ENCODE measurements at places on chromosomes 16 and 17. TPM values are rescaled to one million over a fixed set of nuclear protein-coding genes. Genes with fewer than 3 reads are reported as not detected.
A peak's percentile ranks its signal among the peaks of the same experiment; 100 is the strongest.

HSF4 gene
- total RNA-seq: 15.7 TPM

CRYM gene
- total RNA-seq: not detected

SBK1 gene
- 6.5 TPM for total RNA-seq

- H3K4me1 ChIP-seq: no peaks in the 10 kb centered on the region
- no peak overlapping the region for H3K27ac ChIP-seq
- H3K27me3 ChIP-seq: no peaks in the 10 kb centered on the region
Observed at GRCh38 chr16:1098266-1098991, 2.4 kb upstream of the C1QTNF8 start.

SPATA22 gene
- total RNA-seq: 0.44 TPM

GRCh38 chr17:41773731-41774193 lies 12.7 kb downstream of the JUP start:
- H3K27ac ChIP-seq: no peak overlapping the region
- no peaks in the 10 kb centered on the region for H3K4me1 ChIP-seq
- H3K4me3 ChIP-seq: no peak overlapping the region

- DNase-seq: no peak
- no peaks in the 10 kb centered on the region for H3K4me1 ChIP-seq
- H3K36me3 ChIP-seq: no peaks in the 10 kb centered on the region
- peaks cover 5% of the 10 kb centered on the region for H3K27me3 ChIP-seq
- H3K4me3 ChIP-seq: no peak overlapping the region
Observed at GRCh38 chr17:72640415-72641165, 451.9 kb downstream of the SLC39A11 start.

- peak; percentile 17 for DNase-seq
- H3K27me3 ChIP-seq: peaks cover 2% of the 10 kb centered on the region
- H3K27ac ChIP-seq: no peak overlapping the region
- H3K36me3 ChIP-seq: no peaks in the 10 kb centered on the region
- H3K4me3 ChIP-seq: no peak overlapping the region
Observed at GRCh38 chr17:41959336-41960095, 7.1 kb upstream of the CNP start.

DNA sequence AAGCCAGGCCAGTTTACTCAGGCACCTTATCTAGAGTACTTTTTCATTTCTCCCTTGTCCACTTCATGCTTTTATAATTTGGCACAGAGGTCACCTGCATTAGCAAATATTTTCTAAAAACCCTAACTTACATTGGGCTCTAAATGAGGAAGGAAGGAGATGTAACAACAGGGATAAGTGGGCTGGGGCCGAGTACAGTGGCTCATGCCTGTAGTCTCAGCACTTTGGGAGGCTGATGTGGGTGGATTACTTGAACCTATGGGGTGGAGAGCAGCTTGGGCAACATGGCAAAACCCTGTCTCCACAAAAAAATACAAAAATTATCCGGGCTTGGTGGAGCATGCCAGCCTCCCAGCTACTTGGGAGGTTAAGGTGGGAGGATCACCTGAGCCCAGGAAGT lies 55.9 kb downstream of the TMEM100 start:
- H3K36me3 ChIP-seq: no peaks in the 10 kb centered on the region
- peaks cover 33% of the 10 kb centered on the region for H3K27me3 ChIP-seq
- no peak overlapping the region for H3K27ac ChIP-seq
- H3K4me1 ChIP-seq: no peaks in the 10 kb centered on the region
- DNase-seq: no peak

- no peaks in the 10 kb centered on the region for H3K4me1 ChIP-seq
- no peaks in the 10 kb centered on the region for H3K36me3 ChIP-seq
- H3K27me3 ChIP-seq: peaks cover 16% of the 10 kb centered on the region
- no peak for DNase-seq
- no peak overlapping the region for H3K4me3 ChIP-seq
Observed at GRCh38 chr16:15398618-15399316, 3.2 kb downstream of the MPV17L start.

ESRP2 gene
- 0.85 TPM for total RNA-seq

- no peak overlapping the region for H3K27ac ChIP-seq
- H3K4me1 ChIP-seq: no peaks in the 10 kb centered on the region
- H3K36me3 ChIP-seq: no peaks in the 10 kb centered on the region
- peak; percentile 78 for DNase-seq
Observed at GRCh38 chr17:36705874-36706731, 104.7 kb downstream of the MRM1 start.

DNA sequence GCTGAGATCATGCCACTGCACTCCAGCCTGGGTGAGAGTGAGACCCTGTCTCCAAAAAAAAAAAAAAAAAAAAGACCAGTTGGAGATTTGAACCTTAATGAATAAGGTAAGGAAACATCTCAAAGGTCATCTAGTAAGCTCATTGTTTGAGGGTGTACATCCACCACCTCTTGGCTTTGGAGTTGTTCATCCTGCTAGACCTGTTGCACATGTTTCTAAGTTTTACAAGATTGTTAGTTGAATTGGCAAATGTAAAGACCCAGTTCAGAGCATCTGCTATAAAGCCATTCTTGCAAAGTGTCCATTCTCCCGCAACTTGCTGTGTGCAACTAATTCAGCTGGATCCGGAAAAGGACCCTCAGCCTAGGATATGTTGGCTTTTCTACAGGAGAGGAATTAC lies 1.5 kb downstream of the PSMD7 start:
- no peaks in the 10 kb centered on the region for H3K27me3 ChIP-seq
- H3K27ac ChIP-seq: peak overlapping the region; percentile 99
- peak overlapping the region; percentile 98 for H3K4me3 ChIP-seq

- H3K27me3 ChIP-seq: no peaks in the 10 kb centered on the region
- no peaks in the 10 kb centered on the region for H3K4me1 ChIP-seq
- no peak overlapping the region for H3K27ac ChIP-seq
- DNase-seq: no peak
- H3K36me3 ChIP-seq: no peaks in the 10 kb centered on the region
Observed at GRCh38 chr16:27304881-27305745, 8.7 kb upstream of the IL4R start.

PPP1R1B gene
- 0.18 TPM for total RNA-seq

- H3K27ac ChIP-seq: no peak overlapping the region
- no peak for DNase-seq
- no peaks in the 10 kb centered on the region for H3K4me1 ChIP-seq
Observed at GRCh38 chr17:77905266-77905665, 53.2 kb upstream of the TNRC6C start.

DNA sequence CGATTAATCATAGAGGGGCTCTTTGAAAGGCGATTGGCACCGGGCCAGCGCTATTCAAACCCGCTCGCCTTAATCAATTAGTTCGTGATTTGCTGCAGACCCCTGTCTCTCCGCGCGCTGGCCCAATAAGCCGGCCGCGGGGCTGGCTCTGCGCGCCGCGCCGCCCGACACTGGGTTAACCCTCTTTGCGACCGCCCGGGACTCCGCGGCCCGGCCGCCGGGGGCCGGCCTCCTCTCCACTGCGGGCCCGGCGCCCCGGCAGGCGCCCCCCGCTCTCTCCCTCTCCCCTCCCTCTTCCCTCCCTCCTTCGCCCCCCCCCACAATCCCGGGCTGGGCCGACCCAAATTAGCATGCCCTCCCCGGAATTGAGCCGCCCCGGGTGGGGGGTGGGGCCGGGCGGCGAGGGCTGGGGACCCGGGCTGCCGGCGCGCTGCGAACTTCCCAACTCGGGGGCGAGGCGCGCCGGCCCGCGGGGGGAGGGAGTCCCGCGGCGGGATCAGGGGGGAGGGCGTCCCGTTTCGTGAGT lies 428 bp upstream of the SALL1 start:
- H3K27me3 ChIP-seq: peaks cover 63% of the 10 kb centered on the region

- no peaks in the 10 kb centered on the region for H3K36me3 ChIP-seq
- DNase-seq: no peak
- H3K27me3 ChIP-seq: peaks cover 4% of the 10 kb centered on the region
- H3K4me3 ChIP-seq: no peak overlapping the region
- no peaks in the 10 kb centered on the region for H3K4me1 ChIP-seq
Observed at GRCh38 chr17:21679256-21680146, 12.8 kb upstream of the KCNJ18 start.

All from activated CD4-positive, alpha-beta T cell treated with anti-CD3 and anti-CD28 coated beads for 36 hours (primary cell).